ENCODE measurements at places on chromosomes 3 and 15.

DNA sequence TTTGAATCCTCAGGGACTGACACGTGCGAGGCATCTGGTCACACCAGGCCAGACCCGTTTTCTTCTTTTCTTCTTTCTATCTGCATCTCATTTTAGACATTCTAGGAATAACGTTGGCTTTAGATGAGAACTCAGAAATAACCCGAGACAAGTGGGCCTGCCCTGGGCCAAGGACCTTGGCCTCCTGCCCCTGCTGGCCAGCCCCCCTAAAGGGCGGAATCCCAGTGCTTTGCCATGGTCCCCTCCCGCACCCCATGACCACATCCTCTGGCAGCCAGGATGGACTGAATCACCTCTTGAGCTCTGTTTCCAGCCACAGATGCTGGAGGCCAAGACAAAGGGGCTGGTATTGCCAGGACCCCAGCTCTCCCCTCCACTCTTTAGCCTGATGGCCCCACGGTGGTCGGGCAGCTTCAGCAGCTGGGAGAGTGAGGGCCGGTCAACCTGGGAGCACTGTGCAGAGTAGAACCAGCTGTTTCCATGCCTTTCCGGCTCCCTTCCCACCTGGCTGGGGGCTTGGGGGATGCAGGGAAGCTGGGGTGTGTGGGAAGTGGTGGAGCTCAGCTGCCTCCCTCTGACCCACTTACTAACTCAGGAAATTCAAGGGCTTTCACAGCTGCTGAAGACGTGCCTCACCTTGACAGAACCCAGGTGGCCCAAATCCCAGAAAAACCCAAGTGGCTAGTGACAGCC lies 190.9 kb downstream of the FAM43A start:
- DNase-seq = no peak

GRCh38 chr15:62288361-62289017 lies 123.4 kb upstream of the C2CD4B start:
- DNase-seq = no peak

DNA sequence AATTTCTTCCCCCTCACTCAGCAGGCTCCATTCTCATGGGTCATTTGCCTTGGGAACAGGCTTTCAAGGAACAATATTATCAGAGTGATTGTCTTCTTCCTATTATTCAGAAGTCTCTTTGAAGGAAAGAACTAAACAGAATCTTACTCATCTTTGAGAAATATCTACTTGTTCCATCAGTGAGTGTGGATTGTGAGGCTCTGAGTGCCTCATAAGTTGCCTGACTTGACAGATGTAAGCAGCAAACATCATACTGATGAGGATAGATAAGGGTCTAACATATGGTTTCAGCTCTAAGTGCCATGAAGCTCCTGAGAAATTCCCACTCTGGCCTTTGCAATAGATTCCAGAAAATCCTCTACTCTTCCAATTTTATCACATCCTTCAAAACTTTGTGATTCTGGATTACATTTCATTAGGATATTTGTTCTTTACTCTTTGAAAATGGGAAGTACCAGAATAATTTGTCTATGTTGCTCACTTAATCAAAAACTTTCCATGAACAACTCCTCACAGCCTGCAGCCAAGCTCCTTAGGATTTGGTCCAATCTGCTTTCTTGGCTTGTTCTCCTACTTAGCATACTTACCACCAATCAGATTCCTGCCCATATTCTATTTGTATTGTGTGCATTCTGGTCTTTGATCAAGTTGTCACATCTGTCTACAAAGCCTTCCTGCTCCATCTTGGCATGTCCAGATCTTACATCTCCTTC lies 120.1 kb downstream of the RPL22L1 start:
- no peak for DNase-seq

DNA sequence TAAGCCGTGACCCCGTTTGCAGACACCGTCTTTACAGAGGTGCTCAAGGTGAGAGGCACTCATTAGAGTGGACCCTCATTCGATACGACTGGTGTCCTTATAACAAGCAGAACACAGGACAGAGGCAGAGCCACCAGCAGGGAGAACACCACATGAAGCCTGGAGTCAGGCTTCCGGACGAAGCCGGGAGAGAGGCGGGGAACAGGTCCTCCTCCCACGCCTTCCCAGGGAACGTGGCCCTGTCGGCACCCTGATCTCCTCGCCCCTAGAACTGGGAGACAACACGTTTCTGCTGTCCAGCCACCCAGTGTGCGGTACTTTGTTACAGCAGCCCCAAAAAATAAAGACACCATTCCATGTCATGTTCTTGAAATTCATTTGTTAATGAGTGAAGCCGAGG lies 33.6 kb downstream of the ZDHHC19 start:
- no peak for DNase-seq

DNA sequence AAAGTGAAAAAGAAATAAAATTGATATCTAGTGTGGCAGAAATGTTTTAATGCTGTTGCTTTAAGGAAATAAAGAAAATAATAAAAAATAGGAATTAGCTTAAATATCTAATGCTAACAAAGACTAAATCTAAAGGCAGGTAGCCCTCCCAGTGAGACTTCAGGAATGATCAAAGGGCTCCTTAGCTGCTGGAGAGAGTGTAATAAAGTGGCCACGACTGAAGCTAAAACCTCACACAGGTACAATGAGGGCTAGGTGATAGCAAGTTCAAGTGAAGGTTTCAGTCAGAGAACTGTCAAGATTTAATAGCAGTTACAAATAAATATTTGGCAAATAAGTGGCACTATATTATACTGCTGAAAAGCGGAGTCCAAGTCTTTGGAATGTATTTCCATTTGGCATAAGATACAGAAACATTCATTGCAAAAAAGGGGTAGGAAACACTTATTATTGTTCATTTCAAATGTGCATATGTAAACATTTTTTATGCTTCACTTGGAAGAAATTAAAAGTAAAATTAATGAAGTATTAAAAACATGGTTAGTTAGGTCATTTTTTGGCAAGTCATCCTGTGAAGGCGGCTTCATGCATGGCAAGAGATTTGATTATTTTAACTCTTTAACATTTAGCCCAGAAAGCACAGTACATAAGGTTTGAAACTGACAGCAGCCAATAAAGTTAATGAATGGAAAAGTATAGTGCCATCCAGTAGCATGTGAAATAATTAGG lies 168.2 kb downstream of the ECT2 start:
- DNase-seq = no peak

DNA sequence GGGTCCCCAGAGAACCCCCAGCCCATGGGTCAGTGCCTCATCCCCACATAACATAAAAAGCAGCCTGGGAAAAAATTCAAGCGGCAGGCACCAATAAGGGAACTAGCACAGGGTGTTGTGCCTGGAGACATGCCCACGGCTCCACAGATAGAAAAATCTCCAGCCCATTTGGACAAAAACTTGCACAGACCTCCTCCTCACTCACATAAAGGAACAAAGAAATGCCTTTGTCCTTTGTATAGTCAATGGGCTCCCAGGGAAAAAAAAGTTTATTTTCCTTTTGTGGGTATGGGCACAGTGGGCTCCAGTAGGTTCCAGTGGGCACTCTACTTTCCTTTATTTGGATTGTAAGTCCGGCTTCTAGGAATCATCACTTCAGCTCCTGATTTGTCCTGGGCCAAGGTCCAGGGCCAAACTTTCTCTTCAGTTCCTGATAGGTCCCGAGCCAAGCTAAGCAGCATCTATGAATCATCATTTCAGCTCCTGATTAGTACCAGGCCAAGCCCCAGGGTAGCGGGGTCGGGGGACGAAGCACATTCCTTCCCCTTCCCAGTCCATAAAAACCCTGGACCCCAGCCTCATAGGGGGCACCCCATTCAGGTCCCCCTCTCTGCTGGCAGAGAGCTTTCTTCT lies 1.6 kb upstream of the DNAH12 start:
- no peak for DNase-seq

DNA sequence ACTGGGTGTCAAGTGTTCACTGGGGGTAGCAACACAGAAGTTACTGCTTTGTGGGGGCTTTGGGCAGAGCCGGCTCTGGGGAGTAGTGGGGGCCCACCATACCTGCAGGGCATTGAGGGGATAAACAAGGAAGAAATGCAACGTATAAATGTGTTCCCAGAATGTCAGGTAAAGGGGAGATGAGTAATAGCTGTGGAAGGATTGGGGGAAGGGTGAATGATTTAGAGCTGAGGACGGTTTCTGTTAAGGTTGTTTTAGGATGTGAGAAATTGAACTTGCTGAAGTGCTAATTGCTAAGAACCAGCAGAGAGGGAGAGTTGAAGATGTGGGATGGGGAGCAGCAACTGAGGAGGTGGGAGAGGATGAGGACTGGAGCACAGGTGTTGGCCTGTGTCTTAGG lies 10.7 kb downstream of the SCG5 start:
- no peak for DNase-seq

GRCh38 chr3:169242708-169243513 lies 420.6 kb downstream of the MECOM start:
- DNase-seq = no peak

- DNase-seq = no peak
Observed at GRCh38 chr3:118488732-118489131, 545.9 kb downstream of the IGSF11 start.

DNA sequence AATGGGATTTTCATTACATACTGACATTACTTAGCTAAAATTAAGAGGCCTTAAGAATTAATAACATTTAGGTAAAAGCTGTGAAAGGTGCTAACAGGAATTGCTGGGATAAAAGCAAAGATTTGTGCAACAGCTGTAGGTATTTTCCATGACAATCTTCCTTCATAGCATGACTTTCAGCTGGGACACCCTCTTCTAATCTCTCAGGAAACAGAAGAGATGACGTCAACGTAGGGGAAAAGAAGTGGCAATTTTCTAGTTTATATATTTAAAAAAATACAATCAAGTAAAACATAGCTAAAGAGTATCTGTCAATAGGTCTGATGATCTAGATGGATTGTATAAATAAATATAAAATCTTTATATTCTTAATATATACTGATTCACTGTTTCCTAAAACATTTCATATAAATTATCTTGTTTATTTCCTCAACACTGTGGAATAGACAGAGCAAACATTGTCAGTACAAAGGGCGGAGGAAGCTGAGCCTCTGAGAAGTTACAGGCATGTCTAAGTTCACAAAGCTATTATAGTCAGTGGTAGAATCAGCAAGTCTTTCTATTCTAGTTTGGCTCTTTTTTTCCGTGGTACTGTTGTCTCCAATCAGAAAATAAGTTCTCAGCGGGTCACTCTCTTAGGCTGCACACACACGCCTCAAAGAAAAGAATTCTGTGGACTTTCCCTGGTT lies 217.0 kb downstream of the P3H2 start:
- no peak for DNase-seq

GRCh38 chr3:168398371-168399025 lies 302.8 kb upstream of the GOLIM4 start:
- DNase-seq = no peak

DNA sequence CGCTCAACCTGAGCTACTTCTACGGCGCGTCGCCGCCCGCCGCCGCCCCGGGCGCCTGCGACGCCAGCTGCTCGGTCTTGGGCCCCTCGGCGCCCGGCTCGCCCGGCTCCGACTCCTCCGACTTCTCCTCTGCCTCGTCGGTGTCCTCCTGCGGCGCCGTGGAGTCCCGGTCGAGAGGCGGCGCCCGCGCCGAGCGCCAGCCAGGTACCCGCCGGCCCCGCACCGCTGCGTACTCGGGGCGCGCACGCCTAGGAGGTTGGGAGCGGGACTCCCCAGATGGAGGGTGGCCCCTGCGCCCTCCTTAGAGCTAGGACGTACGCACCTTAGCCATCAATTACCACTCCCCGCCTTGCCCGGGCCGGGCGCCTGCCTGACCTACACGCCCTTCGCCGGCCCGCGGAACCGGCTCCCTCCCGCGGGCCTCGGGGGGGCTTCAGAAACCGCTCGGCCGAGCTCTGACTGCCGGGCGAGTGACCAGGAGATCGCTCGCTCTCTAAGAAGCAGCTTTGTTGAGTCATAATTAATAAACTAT lies 466 bp downstream of the NFKBIZ start:
- DNase-seq = no peak

- DNase-seq = peak; percentile 77
Observed at GRCh38 chr15:57156210-57156884, 220.0 kb upstream of the CGNL1 start.

GRCh38 chr3:49316696-49317457 lies 23.0 kb downstream of the USP4 start:
- DNase-seq = no peak

GRCh38 chr3:72008226-72008996 lies 223.5 kb upstream of the PROK2 start:
- DNase-seq = no peak

DNA sequence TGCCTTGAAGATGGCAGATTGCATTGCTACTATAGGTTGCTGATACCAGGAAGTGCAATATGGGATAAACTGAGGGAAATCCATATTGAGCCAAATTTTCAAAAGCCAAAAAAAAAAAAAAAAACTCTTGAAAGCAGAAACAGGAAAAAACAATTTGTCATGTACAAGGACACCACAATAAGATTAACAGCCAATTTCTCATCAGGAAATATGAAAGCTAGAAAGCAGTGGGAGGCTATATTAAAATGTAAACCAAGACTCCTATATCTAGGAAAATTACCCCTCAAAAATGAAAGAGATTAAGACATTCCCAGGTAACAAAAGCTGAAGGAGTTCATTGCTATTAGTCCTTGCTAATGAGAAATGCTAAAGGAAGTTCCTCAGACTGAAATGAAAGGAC lies 462.8 kb upstream of the DPH6 start:
- DNase-seq = no peak

GRCh38 chr3:170421758-170422157 lies 3.1 kb downstream of the CLDN11 start:
- no peak for DNase-seq

DNA sequence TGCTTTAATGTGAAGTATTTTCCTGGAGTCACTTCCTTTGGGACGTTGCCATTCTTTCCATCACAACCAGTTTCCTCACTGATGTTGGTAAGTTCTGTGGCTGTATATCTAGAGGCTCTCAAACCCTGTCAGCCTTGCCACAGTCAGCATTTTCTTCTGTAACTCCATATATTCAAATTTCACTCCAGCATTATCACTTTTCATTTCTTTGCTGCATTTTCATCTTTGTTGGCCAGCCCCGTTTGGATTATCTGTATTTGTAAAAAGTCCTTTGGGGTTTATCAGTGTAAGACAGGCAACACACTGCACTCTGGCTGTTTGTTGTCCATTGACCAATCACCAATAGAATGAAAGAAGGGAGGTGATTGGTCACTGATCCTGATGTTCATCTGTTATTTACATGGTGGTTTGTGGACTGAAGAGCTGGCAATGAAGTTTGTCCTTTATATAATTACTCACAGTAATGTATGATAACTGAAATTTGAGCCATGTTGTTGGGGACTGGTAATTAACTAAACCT lies 20.3 kb downstream of the GMPS start:
- DNase-seq = no peak

GRCh38 chr3:51942603-51943450 lies 664 bp downstream of the PARP3 start:
- DNase-seq = no peak

GRCh38 chr15:41291065-41291631 lies 41.2 kb downstream of the OIP5 start:
- no peak for DNase-seq

- no peak for DNase-seq
Observed at GRCh38 chr3:86239946-86240345, 751.0 kb downstream of the VGLL3 start.

- no peak for DNase-seq
Observed at GRCh38 chr3:183924956-183925355, 40.3 kb upstream of the PARL start.

DNA sequence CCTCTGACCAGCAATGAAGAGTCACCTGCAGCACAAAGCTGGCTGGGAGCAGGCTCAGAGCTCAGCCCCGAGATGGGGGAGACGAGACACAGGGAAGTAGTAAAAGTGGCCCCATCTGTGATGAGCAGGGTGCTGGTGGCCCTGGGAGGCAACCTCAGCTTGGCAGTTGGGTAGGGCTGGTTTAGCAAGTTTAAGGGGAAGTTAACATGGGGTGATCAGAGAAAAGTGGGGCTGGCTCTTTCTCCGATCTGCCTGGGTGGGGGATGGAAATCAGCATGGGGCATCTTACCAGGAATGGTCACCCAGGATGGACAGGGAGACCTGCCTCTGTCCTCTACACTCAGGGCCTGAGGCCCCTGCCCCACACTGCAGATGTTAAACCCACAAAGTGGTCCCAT lies 29.9 kb upstream of the SFMBT1 start:
- no peak for DNase-seq

Data from cerebellar nuclear complex (tissue), 1 donor.